Stimulated activated CD4-positive, alpha-beta T cell treated with anti-CD3 and anti-CD28 coated beads, Interleukin-15, amount 100 ng/mL, for 1 hour (primary cell): ENCODE measurements at places on chromosomes 6 and 20.

- DNase-seq, result no peak
Observed at GRCh38 chr20:57553376-57554018, 7.4 kb upstream of the PCK1 start.

GRCh38 chr20:5046656-5047339, 45.5 kb upstream of the SLC23A2 start:
- DNase-seq, result no peak

- no peak for DNase-seq
Observed at GRCh38 chr6:37134036-37134395, 35.9 kb upstream of the PIM1 start.

DNA sequence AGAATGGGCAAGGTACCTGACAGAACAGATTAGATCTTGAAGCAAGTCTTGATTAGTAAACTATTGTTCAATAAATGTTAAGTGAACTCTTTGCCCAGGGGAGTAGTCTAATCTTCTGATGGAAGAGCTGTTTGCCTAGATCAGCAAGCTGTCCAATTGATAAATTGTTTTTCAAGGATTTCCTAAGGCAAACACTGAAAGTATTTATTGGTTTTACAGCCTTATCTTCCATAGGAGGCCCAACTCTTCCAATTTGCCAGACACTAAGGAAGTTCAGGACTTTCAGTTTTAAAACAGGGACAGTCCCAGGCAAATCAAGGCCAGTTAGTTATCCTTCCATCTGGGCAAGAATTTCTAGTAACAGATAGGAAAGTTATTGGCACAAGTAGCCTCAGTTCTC, 1.8 kb upstream of the C6orf163 start:
- DNase-seq, result no peak

DNA sequence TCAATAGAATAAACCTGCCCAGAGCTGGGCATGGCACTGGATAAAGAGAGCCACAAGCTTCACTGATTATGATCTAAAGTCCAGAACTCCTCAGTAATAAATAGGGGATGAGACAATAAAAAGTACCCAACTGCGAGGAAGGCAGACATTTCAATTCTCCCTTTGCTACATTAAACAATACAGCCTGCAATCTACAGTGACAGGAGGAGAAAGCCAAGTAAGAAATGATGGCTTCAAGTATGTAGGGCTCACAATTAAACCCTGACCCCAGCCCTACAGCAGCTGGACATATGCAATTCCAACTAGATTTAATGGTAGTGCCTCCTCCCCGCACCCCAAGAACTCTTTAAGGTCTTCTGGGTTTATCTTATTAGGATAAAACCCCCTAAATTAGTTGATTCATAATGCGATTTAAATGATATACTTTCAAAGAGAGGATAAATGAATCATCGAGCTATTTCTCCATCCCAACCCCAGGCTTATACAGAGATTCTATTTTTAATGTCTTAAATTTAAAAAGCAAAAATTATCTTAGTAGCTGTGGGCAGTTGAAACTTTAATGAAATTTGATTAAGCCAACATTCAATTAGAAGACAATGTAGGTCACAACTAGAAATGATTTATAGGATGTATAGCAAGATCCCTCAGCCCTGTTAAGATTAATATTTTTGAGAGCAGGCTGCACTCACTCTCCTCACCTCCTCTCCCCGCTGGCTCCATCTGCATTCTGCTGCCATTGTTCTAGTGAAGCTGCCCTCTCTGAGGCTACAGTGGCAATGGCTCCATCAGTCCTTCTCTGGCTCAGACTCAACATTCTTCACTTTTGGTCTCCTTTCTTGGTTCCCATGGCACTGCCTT, 57.1 kb downstream of the OGFRL1 start:
- no peak for DNase-seq

- no peak for DNase-seq
Observed at GRCh38 chr20:32343439-32343838, 14.7 kb upstream of the ASXL1 start.

GRCh38 chr6:35021004-35021403, 120.1 kb downstream of the TCP11 start:
- no peak for DNase-seq

DNA sequence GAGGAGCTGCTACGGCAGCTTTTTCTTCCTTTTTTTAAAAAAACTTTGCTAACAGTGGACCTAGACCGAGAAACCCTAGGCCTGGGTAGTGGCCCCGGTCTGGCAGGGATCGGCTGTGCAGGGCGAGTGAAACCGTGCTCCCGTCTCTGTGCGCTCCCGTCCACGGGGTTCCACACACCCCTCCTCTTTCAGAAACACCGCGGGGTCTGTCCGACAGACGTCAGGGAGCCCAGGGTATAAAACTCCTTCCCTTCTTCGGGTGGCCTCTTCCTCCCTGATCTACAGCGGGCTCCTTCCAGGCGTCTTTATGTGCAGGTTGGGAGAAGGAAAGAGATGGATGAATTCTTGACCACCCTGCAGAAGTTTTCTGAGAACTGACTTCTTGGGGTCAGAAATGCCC, 27.1 kb upstream of the SMOC2 start:
- no peak for DNase-seq

DNA sequence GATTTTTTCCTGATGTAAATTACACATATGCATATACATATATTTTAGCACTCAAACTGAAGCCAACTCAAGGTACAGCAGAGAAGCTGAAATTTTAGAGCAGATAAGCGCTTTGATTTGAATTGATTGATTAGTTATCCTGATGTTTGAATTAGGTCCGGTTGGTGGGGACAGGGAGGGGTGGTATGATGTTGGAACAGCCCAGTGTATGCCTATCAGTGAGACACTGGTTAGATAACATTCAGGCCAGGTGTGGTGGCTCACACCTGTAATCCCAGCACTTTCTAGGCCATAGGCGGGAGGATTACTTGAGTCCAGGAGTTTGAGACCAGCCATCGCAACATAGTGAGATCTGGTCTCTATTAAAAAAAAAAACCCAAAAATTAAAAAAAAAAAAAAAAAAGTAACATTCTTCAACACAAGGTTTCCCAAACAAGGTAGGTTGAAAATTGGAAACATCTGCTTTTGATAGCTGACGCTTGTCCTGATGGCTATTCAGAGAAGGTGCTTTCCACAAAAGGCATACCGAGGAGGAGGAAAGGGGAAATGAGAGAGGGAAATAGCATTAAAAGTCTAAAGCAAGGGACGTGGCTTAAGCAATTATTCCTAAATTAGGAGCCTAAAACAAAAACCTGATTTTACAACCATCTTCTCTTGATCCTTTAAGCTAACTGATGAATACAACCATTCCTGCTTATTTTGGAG, 288.4 kb upstream of the JARID2 start:
- no peak for DNase-seq

DNA sequence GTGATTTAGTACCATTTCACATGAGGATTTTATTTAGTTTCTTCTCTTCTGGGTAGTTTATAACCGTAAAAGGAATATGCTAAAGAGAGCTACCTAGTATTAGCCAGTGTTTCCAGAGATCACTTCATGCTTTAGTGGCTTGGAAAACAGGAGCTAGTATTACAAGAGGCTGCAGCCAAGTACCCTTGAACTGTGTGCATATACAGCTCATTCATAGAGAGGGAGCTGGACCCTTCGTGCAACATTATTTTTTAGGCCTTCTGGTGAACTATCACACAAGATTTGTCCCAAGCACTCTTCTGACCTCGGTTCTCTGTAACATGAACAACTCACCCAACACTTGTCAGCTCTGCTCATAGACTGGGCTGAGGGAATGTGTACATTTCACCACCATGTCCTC, 74.9 kb upstream of the RIN2 start:
- DNase-seq, result no peak

- no peak for DNase-seq
Observed at GRCh38 chr6:152428126-152428525, 209.0 kb downstream of the SYNE1 start.

- no peak for DNase-seq
Observed at GRCh38 chr6:36969240-36969691, 14.7 kb downstream of the PI16 start.

DNA sequence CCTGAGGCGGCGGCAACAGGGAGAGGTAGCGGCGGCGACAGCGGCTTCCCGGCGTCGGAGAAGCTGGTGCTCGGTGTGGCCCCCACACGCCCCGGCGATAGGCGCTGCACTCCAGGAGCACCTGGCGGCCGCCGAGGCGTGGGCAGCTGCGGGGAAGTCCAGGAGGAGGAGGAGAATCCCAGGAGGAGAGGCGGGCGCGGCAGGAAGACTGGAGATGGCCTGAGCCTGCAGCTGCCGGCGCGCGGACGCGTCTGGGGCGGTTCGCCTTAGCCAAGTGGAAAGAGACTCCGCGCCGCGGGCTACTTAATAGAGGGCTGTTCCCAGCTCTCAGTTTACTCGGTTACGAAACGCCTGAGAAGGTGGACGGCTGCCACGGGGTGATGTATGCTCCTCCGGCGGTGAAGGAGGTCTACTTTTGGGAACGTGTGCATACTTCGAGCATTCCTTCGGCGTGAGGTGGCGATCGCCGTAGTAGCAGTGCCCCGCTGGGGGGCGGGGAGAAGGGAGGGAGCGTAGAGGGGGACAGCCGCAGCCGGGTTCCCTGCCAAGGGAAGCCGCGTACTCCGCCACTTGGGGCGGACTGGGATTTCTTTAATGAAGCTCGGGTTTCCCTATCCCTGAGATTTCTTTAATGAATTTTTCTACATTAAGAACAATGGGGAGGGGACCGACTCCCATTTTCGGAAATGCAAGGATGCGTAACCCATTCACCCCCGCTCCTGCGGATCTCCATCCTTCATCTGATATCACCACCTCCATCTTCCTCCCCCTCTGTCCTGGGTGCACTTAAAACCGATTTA, at the start of gene COL12A1:
Gene COL12A1 (minus strand): TSS at position 278 of the 800 bp plus-strand sequence. CDS start 3,261 bp downstream, outside the sequence.
- no peak for DNase-seq

- DNase-seq, result no peak
Observed at GRCh38 chr20:62873280-62873679, 11.7 kb upstream of the TCFL5 start.

DNA sequence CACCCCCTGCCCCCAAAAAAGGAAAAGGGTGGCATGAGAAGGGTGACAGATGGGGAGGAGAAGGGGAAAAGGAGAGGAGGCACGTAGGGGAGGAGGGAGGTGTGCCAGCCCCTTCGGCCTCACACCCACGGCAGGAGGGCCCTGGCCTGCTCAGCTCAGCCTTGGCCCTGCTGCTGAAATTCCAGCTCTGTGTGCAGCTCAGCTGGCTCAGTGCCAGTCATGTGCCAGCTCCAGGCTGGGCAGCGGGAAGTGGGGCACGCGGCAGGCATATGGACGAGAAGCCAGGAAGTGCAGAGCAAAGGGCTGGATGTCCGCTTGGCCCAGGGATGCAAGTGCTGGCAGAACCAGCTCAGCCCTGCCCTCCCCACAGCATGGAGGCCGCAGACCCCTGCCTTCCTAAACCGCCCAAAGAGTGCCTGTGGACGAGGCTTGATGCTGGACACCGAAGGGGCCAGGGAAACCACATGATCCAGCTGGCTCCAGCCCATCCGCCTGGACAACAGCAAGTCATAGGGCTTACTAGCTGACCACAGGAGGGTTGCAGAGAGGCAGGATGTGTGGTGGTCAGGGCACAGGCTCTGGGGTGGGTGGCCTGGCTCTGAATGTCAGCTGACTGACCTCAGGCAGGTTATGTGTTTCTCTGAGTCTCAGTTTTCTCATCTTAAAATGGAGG, 60.2 kb downstream of the NOL4L start:
- DNase-seq, result no peak

DNA sequence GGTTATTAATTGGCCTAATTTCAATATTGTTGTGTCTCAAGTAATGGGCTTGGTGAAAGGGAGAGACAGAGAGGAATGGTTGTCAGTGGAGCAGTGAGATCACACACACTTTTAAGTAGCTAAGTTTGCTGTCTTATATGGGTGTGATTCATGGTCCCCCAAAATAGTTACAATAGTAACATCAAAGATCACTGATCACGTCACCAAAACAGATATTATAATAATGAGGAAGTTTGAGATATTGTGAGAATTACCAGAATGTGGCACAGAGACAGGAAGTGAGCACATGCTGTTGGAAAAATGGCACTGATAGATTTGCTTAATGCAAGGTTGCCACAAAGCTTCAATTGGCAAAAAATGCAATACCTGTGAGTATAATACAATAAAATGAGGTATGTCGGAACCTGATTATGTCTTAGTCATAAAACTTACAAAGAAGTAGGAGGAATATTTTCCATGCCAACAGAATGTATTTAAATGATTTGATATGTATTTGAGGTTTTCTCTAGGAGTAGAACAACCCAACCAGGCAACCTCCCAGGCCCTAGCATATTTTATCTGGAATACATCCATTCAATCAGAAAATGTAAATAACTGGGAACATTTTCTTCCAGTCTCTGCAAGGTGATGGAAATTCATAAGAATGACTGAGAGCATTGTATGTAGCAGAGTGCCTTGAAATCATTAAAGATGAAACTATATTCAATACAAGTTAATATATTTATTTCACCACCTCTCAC, 167.8 kb downstream of the CARMIL1 start:
- DNase-seq, result no peak

DNA sequence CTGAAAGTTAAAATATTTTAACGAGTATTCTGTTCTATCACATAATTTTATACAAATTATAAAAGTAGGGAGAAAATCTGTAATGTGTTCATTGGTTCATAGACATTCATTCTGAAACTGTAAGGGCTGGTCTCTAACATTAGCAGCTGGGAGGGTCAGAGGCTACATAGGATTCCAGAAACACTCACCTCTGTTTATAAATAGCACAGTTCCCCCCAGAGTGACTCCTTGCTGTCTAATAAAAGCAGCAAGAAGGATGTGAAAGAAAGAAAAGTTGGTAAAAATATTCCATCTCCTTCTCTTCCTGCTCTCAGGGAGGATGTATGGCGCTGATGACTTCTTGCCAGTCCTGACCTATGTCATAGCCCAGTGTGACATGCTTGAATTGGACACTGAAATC, 25.3 kb upstream of the NAA20 start:
- DNase-seq, result no peak

- no peak for DNase-seq
Observed at GRCh38 chr6:80250391-80250997, 144.0 kb downstream of the BCKDHB start.

DNA sequence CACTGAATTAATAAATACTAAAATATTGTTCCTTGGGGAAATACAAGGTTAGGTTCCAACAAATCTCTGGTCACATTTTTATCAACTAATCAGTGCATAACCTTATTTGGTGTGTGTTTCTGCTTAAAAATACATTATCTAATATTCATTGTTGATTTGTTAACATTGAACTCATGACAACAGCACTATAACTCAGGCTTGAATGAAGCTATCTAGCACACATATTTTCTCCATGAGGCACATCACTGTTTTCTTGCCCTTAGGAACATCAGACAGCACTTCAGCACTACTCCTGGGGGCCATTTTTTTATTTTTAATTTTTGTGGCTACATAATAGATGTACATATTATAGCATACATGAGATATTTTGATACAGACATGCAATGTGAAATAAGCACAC, 277.2 kb upstream of the NT5E start:
- no peak for DNase-seq

- no peak for DNase-seq
Observed at GRCh38 chr6:152783217-152783878, 32.8 kb downstream of the VIP start.

DNA sequence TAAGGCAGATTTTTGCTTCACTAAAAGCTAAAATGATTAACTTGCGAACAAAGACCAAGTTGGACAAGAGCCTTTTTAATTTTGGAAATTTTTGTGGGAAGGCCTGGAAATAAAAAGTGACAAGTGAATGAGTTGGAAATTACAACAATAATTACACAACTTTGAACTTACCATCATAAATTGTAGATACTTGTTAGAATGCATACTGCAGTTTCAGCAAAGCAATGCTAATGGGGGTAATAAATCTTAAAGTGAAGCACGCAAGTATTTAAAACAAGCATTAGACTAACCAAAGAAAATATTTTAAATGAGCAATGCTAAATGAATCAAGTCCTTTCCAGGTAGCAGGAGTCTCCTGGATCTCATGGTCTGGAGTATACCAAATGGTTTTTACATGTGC, 83.2 kb upstream of the EYA4 start:
- DNase-seq, result no peak
